HT1080 (cell line): ENCODE measurements at places on chromosomes 16 and 17.

DNA sequence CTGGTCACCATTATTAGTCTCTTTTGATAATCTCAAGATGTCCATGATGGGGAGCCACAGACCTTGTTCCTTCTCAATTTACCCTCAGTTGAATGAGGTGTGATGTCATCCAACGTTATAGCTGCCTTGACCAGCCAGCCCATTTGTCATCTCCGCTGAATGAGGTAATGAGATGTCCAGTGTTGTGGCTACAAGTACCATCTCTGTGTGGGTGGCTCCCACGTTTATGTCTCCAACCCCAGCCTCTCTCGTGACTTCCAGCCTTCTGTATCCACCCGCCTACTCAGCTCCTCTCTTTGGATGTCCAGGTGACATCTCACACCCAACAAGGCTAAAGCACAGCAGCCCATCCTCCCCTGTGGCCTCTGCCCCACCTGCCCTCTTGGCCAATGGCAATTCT lies 18.2 kb downstream of the DNAH17 start:
- no peak for DNase-seq

GRCh38 chr16:5036228-5037156 lies 2.8 kb upstream of the NAGPA start:
- DNase-seq, result no peak

DNA sequence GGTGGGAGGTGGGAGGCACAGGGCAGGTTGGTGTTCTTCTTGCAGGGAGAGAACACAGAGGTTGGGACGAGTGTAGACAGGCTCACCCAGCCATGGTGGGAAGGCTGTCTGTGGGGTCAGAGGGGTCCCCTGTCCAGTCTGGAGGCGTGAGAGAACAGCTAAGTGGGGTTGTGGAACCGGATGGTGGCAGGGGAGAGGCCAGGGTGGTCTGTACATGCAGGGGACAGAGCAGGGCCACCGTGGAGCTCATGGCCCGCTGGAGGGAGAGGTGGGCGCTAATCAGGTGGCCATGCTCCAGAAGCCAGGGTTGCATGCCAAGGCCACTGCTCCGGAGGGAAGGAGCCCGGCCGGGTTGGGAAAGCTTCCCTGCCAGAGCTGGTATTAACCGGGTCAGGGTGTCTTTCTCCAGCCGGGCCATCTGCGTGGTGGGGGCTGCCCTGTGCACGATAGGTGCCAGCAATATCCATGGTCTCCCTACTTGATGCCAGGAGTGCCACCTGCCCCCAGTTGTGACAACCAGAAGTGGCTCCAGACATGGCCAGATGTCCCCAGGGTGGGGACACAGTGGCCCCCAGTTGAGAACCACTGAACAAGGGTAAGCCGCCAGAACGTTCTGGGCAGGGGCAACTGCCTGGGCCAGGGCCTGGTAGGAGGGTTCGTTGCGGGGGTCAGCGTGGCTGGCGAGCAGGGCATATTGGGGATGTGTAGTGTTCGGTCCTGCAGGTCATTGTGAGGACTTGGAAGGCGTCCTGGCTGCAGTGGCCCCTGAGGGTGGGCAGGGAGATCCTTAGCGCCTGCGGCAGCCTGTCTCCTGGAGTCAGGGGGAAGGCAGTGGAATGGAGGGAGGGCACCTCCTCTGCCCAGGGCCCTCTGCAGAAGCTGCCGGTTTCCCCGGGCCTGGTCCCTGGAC lies 5.1 kb downstream of the SNN start:
- DNase-seq, result no peak

GRCh38 chr16:819336-820043 lies 19.0 kb upstream of the GNG13 start:
- no peak for DNase-seq

GRCh38 chr17:72219137-72219823 lies 98.5 kb downstream of the SOX9 start:
- DNase-seq, result no peak

DNA sequence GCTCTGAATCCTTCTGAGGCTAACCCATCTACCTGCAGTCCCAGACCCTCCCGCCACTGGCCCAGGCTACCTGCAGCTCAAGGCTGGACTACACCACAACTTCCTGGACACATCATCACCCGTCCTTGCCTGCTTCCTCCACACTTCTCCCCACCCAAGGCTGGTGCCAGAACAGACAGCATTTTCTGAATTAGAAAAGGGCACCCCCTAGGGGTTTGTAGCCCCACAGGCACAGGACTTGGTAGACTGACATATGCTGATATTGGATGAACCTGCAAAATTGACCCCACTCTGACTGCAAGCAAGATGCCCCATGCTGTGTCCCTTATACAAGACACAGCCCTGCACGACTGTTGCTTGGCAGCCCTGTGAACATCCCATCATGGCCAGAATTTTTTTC lies 271.5 kb upstream of the C16orf82 start:
- peak; percentile 25 for DNase-seq

GRCh38 chr17:65388911-65389310 lies 172.5 kb downstream of the AXIN2 start:
- no peak for DNase-seq

DNA sequence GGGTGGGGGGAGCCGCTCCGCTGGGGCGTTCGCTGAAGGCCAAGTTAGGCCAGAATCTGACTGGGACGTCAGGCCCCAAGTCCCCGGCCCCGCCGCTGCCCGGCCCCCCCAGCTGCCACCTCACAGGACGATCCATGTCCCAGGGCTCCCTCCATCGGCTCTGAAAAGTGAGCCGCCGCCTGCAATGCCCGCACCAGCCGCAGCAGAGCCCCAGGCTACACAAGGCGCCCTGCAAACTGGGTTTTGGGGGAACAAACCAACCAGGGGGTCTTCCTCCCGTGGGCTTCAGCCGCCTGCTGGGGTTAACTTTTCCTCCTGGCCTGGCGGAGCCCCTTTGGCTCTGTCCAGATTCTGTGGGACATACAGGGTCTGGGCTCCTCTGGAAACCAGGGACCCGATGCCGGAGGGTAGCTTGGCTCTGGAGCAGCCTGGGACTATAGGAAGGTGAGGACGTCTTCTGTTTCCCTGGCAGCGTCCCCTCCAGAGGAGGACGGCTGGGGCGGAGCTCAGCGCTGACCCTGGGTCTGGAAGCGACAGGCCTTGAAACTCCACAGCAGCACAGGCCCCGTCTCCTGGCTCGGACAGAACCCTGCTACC lies 835 bp downstream of the NME4 start:
- no peak for DNase-seq

DNA sequence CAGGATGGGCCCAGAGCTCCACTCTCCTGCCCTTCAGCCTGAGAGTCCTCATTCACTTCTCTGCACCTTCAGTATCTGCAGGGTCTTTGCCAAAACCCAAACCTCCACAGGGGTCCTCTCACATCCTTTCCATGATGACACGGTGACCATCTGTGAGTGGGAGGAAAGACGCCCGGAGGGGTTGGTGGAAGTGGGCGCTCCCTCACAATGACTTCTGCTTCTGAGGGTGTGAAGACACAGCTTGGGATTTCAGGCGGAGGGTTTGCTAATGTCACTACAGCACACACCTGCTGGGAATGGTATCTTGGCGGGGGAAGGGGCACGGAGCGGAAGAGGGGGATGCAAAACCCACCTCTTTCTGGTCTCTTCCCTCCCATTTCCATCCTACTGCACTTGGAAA lies 115.1 kb upstream of the SDK2 start:
- no peak for DNase-seq

DNA sequence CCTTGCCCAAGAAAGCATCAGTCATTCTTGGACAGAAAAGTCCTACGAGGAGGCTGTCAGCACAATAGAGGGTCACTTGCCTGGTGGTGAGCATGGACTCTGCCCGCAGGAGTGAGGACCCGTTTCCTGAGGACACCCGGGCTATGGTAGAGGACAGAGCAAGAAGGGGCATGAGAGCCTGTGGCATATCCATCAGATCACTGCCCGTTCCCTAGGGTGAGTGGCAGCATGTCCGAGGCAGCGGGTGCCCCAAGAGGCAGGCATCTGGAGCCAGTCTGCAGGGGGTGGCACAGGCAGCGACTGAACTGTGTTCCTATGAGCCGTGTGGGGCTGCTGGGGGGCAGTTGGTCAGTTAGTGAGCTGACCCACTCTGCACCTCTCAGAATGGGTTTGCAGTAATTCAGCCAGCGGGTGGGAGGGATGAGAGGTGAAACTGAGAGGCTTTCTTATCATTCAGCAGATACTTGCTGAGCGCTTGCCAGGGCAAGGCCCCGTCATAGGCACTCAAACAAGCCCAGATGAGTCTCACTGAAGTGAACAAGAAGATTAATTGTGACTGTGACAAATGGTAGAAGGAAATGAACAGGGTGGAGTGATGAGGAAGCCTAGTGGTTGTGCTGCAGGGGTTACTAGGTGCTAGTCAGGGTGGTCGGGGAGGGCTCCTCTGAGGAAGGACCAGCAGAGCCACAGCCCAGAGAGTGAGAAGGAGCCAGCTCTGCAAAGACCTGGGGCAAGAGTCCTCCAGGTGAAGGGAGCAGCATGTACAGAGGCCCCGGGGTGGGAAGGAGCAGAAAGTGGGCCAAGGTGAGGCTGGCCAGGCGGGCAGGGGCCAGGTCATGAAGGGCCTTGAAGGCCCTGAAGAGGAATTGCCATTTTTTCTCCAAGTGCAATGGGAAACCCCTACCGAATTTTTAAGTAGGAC lies 87.9 kb downstream of the CLEC16A start:
- DNase-seq, result no peak

- peak; percentile 32 for DNase-seq
Measured at GRCh38 chr16:78770353-78771091, 671.1 kb downstream of the WWOX start.

DNA sequence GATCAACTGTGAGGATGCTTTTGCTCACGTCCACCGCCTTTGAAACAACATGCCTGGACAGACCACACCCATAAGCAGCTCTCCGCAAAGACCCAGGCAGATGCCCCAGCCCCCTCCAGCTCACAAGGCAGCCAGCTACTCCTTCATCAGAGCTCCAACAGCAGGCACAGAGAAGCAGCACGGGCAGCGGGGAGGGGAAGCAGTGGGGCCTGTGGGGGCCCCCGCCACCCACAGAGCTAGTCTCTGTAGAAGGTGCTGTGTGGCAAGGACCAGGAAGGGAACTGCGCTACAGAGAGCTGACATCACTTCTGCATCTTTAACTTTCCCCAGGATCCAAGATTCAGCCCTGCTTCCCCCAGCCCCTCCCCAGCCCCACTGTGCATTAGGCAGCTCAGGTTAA lies 10.0 kb upstream of the SCNN1G start:
- DNase-seq, result no peak

DNA sequence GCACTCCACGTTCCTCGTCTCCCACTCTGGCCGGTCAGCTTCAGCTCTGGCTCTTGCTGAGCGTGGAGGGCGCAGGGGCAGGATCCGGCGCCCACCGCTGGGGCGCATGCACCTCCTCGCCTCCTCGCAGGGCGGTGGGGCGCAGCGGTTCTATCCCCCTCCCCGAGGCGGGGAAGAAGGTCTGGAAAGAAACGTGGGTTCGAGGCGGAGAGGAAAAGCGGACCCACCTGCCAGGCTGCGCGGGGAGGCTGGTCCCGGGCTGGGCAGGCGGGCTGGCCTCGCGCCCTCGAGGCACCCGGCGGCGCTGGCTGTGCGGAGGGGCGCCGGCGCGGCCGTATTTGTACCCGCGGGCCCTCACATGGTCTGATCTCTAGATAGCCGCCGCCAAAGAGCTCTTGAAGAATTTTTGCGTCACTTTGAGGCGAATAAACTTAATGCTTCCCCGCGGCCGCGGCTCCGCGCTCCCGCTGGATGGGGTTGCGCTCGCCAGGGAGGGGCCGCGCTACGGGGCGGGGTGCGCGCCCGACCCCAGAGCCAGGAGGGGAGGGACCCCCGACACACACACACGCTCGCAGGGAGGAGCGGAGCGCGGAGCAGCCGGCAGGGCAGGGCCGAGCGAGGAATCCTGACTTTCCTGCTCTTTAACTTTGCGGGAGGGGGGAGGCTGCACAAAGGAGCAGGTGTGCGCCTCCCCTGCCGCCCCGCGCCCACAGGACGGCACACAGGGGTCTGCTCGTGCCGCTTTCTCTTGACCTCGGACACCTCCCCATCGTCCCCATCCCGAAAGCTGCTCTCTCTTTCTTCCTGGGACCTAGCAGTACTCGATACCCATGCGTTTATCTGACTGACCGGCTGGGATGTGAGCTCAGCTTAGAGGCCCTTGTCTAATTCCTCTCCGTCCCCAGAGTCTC lies at the start of gene SLC6A4:
Gene SLC6A4 (minus strand): TSS at position 312 of the 911 bp plus-strand sequence. CDS start 13,739 bp downstream, outside the sequence.
- DNase-seq, result no peak

GRCh38 chr17:74623693-74624093 lies at the start of gene CD300E:
CD300E (minus strand) TSS chr17:74623738; CDS start chr17:74623621, 117 bp downstream.
- no peak for DNase-seq

DNA sequence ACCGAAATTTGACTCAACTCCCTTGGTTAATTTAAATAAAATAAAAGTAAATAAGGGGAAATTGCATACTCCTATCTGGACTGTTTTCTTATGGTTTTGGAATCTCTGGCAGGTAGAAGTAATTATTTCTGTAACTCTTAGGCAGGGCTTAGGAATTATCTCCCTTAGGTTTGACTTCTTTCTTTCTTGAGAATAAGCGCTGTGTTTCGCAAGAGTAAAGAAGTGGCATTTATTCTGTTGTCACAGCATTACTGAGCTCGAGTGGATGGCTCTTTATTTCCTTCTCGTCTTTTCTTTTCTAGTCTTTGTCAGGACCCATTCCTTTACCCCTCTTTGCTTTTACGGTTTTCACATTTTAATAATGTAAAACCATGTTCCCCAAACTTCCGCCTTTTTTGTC lies 633.2 kb downstream of the WWOX start:
- DNase-seq, result no peak

GRCh38 chr16:56202036-56202435 lies 10.7 kb downstream of the GNAO1 start:
- peak; percentile 74 for DNase-seq

GRCh38 chr17:68457168-68457538 lies at the start of gene WIPI1:
WIPI1 (minus strand) TSS chr17:68457496; CDS start chr17:68457421, 75 bp downstream.
- DNase-seq, result peak; percentile 25

- no peak for DNase-seq
Measured at GRCh38 chr16:85947230-85948137, 48.5 kb downstream of the IRF8 start.

GRCh38 chr17:80765241-80765961 lies 220.8 kb downstream of the RPTOR start:
- no peak for DNase-seq

DNA sequence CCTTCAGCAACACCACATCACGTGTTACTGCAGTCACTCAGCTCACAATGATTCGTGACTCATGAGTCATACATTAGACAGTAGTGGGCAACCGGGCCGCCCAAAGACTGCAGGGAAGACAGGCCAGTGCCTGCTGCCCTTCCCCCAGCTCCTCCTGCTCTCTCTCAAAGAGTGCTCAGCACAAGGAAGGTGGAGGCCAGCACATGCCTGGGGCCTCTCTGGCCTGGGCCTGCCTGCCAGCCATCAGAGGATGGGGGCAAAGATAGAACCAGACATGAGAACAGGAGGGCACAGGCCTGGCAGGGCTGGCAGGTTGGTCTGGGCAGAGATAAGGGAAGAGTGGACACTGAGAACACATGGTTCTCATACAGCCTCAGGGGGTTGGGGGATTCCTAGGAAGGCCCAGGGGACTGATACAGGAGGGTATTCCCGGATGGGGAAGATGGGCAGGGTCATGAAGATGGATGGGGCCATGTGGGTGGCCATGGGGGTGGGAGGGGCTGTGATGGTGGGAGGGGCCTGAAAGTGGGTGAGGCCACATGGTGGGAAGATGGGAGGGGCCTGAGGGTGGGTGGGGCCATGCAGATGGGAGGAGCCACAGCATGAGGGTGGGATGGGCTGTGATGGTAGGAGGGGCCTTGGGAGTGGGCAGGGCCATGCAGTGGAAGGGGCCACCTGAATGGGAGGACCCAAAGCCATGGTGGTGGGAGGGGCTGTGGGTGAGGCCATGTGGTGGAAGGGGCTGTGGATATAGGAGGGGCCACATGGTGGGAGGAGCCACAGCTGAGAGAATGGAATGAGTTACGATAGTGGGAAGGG lies 29.0 kb downstream of the KATNB1 start:
- peak; percentile 93 for DNase-seq
